ENCODE measurements at places on chromosomes 7 and 10. TPM values are rescaled to one million over a fixed set of nuclear protein-coding genes. Genes with fewer than 3 reads are reported as not detected.
A peak's percentile ranks its signal among the peaks of the same experiment; 100 is the strongest.

Gene HPS6
- 31.4 TPM for total RNA-seq

DNA sequence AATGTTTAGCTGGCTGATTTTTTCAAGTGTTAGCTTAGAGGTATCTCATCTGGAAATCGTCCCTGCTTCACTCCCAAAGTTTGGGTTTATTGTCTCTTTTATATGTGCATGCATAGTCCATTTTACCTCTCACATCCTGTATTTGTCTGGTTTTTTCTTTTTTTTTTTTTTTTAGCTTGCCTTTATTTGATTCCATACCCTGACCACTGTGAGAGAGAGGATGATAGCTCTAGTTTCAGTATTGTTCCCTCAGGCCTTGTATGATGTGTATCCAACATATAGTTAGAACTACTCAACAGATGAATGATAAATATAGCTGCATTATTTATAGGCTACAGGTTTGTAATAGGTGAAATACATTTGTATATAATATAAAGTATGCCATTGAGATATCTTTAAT is 29.9 kb downstream of the PCGF5 start:
- H3K36me3 ChIP-seq = peaks cover 28% of the 10 kb centered on the region
- H3K27ac ChIP-seq = no peak overlapping the region
- no peak overlapping the region for H3K4me3 ChIP-seq

- H3K36me3 ChIP-seq = no peaks in the 10 kb centered on the region
- no peak overlapping the region for H3K4me3 ChIP-seq
- peak; percentile 54 for DNase-seq
- no peak overlapping the region for H3K27ac ChIP-seq
Measured at GRCh38 chr7:90666186-90666585, 70.1 kb downstream of the CDK14 start.

DNA sequence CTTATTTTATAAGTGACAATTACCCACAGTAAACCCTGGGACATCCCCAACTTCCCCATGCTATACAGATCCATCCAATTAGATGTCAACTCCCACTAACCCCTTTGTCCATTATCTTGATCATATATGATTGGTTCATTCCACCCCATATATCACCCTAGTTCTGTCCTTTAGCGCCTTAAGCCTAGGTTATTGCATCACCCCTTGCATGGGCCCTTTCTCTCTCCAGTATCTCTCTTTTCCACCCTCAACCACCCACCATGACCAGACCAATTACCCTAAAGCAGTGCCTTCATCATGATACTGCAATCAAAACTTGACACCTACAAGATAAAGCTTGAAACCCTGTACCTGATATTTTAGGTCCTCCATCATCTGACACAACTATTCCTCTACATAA is 37.9 kb upstream of the GATAD1 start:
- no peak overlapping the region for H3K4me3 ChIP-seq
- DNase-seq = no peak
- H3K36me3 ChIP-seq = no peaks in the 10 kb centered on the region
- H3K27ac ChIP-seq = no peak overlapping the region
- H3K4me1 ChIP-seq = no peaks in the 10 kb centered on the region

GRCh38 chr7:84813376-84813775 is 373.5 kb downstream of the SEMA3D start:
- H3K27ac ChIP-seq = no peak overlapping the region
- no peak overlapping the region for H3K4me3 ChIP-seq
- DNase-seq = no peak
- no peaks in the 10 kb centered on the region for H3K27me3 ChIP-seq
